ENCODE measurements at places on chromosomes 6 and 20.
A peak's percentile ranks its signal among the peaks of the same experiment; 100 is the strongest.

DNA sequence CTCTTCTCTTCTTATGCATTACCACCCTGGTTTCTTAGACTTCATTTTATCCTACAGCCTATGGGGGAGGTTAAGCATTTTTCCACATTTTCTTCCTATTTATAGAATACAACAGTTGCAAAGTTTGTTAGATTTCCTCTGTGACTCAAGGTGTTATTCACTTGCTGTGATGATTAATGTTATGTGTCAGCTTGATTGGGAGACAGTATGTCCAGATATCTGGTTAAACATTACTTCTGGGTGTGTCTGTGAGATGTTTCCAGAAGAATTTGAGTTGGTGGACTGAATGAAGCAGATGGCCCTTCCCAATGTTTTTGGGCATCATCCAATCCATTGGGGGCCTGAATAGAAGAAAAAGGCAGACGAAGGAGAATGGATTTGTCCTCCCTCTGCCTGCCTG lies 131.3 kb downstream of the C6orf118 start:
- no peak for DNase-seq

DNA sequence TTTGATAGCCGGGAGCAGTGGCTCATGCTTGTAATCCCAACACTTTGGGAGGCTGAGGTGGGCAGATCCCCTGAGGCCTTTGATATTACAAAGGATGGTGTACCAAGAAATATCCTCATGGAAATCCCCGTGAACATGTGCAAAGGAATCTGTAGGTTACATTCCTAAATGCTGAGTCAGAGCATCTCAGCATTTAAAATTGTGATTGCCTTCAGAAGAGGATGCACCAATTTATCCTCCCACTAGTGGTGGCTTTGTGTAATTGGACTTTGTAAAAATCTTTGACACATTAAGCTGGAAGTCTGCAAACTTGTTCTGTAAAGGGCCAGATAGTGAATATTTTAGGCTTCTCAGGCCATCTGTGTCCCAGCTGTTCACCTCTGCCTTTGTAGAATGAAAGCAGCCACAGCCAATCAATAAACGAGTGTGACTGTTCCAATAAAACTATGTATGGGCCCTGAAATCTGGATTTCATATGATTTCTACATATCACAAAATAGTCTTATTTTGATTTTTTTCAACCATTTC lies 11.8 kb downstream of the TMEM14B start:
- DNase-seq, result no peak

GRCh38 chr20:58627212-58628072 lies 23.6 kb upstream of the STX16 start:
- no peak for DNase-seq

GRCh38 chr20:32358883-32359632 lies 927 bp downstream of the ASXL1 start:
- no peak for DNase-seq

DNA sequence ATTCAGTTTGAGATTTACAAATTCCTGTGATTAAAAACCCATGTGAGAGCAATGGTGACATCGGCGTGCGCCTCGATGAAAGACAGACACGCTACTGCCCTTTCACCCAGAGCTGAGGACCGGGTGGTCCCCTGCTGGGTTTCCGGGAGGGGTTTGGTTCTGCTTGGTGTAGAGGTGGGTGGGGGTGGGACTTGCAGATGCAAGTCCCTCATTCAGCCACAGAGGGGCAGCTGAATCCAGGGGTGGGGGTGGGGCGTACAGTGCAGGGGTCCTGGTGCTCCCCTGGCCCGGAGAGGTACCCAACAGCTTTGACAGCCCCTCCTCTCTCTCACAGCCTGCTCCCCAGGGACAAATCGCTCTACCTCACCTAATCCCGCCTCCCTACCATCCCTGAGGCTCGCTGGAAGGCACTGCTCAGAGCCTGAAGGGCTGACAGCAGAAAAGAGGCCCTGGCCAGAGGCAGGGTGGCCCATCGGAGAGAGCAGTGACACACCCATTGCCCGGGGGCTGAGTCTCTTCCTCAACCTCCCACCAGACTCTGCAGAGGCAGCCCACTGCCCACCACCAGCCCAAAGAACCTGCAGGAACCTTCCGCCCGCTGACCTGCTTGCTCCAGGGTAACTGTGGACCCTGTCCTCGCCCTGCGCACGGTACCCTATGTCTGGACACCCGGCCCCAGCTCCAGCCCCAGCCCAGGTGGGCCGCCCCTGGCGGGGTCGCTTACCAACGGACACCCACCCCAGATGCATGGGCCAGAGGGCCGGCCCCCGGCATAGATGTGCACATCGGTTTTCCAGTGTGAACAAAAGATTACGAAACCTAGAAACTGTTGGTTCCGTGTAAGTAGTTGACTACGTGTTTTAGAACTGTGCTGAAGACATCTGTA lies 118.4 kb downstream of the JPH2 start:
- peak; percentile 94 for DNase-seq

DNA sequence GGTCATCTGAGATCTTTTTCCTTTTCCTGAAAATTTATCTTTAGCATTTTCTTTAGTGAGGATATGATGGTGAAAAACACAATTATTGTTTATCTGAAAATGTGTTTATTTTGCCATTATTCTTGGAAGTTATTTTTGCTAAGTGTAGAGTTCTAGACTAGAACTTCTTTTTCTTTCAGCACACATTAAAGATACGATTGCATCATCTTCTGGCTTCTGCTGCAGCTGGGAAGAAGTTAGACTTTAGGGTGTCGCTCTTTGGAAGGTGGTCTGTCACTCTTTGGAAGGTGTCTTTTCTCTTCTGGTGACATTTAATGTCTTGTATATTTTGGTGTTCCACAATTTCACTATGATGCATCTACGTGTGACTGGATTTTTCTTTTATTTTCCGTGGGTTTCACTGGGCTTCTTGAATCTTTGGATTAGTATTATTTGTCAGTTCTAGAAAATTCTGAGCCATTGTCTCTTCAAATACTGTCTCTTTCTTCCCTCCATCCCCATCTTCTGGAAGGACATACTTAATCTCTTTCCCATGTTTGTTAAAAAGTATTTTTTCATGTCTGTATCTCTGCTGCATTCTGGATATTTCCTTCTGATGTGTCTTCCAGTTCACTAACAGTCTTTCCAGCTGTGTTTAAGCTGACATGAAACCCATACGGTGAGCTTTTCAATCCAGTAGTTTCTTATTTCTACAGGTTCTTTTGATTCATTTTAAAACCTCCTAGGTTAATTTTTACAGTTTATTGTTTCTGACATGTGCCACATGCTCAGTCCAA lies 81.0 kb downstream of the AGPAT4 start:
- DNase-seq, result no peak

DNA sequence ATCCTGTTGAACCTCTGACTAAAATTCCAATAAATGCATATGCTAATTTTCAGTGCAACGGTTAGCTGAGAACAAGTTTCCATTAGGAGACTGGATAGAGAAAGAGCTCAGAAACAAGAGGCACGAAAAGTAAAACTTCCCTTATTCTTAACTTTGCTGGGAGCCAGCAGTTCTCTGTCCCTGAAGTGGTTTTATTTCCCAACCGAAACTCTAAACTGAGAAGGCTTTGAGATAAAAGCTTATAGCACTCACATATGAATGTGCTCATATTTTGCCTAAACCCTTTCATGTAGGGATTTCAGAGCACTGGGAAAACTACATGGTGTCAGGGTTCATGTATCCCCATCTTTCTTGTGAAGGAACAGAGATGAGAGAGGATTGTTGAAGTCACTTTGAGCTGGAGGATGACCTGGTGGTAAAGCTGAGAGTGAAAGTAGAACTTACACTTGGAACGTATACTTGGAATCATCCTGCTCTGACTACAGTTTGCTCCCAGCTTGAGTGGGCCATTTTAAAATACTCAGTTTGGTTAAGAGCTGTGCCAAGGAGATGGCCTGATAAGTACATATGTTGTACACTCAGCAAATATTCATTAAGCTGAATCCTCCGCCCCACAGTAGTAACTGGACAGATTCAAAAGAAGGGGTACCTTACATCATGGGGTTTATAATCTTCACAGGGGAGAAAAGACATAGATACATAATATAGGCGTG lies 324.2 kb upstream of the CNR1 start:
- DNase-seq, result no peak

DNA sequence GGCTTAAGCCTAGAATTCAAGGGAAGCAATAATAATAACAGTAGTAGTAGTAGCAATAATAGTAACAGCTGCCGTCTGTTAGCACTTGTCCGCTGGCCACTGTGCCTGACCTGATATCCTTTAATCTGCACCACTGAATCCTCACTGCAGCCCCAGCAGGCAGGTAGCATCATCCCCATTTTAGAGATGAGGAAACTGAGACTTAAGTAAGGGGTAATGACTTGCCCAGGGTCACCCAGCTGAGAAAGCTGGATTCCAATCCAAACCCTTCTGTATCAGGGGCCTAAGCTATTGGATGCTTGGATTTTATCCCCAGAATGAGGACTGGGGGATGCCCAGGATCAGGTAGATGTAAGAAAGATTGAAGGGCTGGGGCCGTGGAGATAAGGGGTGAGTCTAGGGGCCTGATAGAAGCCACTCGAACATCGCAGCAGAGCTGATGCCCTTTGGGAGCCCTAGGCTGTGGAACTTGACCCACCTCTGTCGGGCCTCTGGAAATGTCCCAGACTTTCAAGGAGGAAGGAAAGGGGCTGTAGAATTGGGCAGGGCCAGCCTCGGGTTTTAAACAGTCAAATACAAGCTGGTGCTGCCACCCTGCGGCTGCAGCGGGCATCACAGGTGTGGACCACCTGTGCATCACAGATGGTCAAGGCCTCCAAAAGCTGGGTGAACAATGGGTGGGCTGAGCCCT lies 102.1 kb upstream of the MYL9 start:
- DNase-seq, result no peak

- no peak for DNase-seq
These were observed 143.8 kb downstream of the BTBD3 start for GRCh38 chr20:12061466-12061865.

GRCh38 chr6:73418081-73418741 lies 23.6 kb downstream of the DDX43 start:
- no peak for DNase-seq

- DNase-seq, result no peak
These were observed 58.7 kb downstream of the EDN1 start for GRCh38 chr6:12348530-12349511.

DNA sequence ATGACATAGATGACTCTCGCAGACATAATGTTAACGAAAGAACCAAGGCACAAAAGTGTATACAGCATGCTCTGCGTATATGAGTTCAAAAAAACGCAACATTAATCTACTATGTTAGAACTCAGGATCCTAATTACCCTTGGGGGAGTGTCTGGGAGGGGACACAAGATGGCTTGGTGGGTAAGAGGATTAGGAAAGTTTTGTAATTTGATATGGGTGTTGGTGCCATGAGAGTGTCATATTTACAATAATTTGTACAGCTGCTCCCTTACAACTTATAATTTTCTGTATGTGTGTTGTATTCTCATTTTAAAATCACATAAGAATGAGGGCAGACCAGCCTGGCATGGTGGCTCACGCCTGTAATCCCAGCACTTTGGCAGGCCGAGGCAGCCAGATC lies 38.6 kb downstream of the TFEB start:
- DNase-seq, result no peak

GRCh38 chr6:90368601-90369000 lies 72.0 kb upstream of the BACH2 start:
- DNase-seq, result no peak

- no peak for DNase-seq
These were observed 40.3 kb upstream of the ANGPT4 start for GRCh38 chr20:956330-956951.

GRCh38 chr20:17026346-17026745 lies 200.5 kb upstream of the PCSK2 start:
- DNase-seq, result no peak

DNA sequence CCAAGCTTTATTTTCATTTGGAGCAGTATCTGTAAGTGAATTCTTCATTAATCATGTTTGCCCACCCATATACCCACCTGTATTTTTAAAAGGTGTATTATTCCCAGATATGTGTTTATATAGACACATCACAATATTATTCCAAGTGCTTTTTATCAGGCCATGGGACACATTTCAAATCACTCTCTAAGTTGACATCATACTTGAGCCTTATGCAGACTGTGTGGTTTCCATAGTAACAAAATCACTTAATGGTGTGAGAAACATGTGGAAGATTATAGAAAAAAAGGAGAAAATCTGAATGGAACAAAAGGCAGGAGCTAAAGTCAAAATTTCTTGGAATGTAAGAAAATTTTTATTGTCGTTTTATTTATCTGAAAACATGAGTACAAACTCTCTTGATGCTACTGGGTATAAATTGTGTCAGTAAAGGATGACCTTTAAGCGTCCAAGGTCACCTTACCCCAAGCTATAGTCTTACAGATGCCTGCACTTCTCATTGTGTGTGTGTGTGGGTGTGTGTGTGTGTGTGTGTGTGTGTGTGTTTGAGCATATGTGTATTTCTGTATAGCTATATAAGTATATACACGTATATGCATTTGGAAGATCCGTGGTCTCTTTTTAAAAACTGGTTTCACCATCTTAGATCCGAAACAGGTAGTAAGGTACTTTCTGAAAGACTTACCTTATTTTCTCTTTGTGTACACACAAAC lies 79.8 kb upstream of the CCN6 start:
- DNase-seq, result no peak

DNA sequence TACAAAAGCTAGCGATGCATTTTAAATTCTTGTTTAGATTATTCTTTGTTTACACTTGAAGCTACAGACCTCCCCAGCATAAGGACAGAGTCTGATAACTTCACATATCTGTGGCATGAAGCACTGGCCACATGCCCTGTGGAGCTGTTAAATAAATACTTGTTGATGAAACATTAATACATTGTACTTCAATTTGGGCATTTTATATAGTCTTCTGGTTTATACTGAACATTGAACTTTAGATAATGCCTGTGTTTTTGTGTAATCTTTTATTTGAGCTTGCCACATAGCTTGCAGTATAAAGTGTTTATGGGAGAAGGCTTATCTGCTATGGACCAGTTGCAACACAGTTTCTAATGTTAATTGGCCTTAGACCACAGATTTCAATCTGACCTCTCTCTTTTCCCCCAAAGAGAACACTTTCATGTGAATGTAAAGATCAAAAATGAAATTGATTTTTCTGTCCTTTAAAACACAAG lies 48.2 kb downstream of the FRK start:
- DNase-seq, result no peak

DNA sequence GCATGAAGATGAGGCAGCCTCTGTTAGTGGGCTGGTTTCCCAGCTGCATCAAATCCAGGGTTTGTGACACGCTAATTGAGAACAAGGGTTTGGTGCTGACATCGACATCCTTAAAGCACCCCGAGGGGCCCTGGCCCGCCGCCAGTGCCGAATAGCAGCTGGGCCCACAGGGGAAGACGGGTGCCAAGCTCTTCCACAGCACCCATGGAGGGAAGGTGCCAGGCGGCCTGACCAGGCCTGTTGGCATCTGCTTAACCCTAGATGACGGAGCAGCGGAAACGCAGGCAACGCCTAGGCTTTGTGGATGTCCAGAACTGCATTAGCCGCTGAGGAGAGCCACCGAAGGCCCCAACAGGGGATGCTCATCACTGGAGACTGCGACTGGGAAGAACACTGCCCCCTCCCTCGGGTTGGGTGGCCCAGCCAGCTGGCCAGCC lies 16.0 kb downstream of the UQCC2 start:
- no peak for DNase-seq

DNA sequence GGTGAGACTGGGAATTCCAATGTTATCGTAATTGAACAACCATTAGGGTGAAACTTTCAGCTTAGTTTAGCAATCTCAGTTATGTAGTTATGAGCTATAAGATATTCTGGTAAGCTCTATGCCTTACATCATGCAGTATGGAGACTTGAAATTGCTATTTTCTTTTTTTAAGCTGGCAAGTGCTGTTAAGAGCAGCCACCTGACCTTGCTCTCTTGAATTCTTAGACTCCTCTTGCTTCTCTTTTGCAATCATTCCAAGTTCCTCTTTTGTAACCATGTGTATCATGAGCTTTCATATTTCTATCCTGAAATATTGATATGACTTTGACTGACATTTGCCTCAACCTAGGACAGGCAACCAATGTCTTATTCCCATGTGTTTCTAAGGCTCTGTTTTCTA lies 446.3 kb upstream of the SLC35B3 start:
- DNase-seq, result no peak
